ENCODE measurements at places on chromosomes 11 and 22. TPM values are rescaled to one million over a fixed set of nuclear protein-coding genes. Genes with fewer than 3 reads are reported as not detected.

GRCh38 chr11:77523712-77524111 is 49.8 kb upstream of the PAK1 start:
- no peak overlapping the region for H3K4me3 ChIP-seq
- H3K27ac ChIP-seq: no peak overlapping the region
- H3K36me3 ChIP-seq: 0 out of 3 replicates have a peak, but pooled peaks cover 2% of the 10 kb centered on the region
- no peaks in the 10 kb centered on the region for H3K27me3 ChIP-seq
- peaks cover 9% of the 10 kb centered on the region for H3K4me1 ChIP-seq
- DNase-seq: no peak

- H3K4me3 ChIP-seq: no peak overlapping the region
- H3K27me3 ChIP-seq: no peaks in the 10 kb centered on the region
- no peaks in the 10 kb centered on the region for H3K4me1 ChIP-seq
Measured at GRCh38 chr11:79314906-79315689, 125.7 kb downstream of the TENM4 start.

GRCh38 chr11:112002491-112003216 is 22.6 kb upstream of the DLAT start:
- H3K27ac ChIP-seq: no peak overlapping the region
- no peaks in the 10 kb centered on the region for H3K27me3 ChIP-seq
- no peaks in the 10 kb centered on the region for H3K4me1 ChIP-seq
- H3K4me3 ChIP-seq: no peak overlapping the region
- no peak for DNase-seq
- H3K36me3 ChIP-seq: peaks cover 55% of the 10 kb centered on the region

GRCh38 chr11:81725701-81726100 is 1008.0 kb downstream of the FAM181B start:
- no peak overlapping the region for H3K27ac ChIP-seq
- H3K27me3 ChIP-seq: no peaks in the 10 kb centered on the region
- no peak overlapping the region for H3K4me3 ChIP-seq
- H3K4me1 ChIP-seq: no peaks in the 10 kb centered on the region
- H3K36me3 ChIP-seq: peaks cover 13% of the 10 kb centered on the region

- H3K4me3 ChIP-seq: no peak overlapping the region
- no peaks in the 10 kb centered on the region for H3K36me3 ChIP-seq
- H3K4me1 ChIP-seq: no peaks in the 10 kb centered on the region
- no peak overlapping the region for H3K27ac ChIP-seq
- DNase-seq: no peak
Measured at GRCh38 chr22:40665312-40665711, 14.0 kb upstream of the MCHR1 start.

DNA sequence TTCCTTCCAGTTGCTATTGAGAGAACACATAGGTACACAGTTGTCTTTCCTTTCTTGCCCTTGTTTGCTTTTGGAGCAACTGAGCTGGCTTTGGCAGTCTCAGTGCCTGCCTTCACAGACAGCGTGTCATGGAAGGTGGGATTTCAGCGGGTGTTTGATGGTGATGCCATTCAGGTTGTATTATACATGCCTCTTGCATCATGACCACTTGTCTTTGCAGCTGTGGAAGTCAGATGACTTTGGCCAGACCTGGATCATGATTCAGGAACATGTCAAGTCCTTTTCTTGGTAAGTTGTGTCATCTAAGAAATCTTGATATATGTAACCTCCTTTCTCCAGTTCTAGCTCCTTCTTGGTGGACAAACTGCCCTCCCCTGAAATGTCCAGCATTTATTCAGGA is 37.1 kb upstream of the SORL1-AS1 start:
- no peak overlapping the region for H3K27ac ChIP-seq
- no peak overlapping the region for H3K4me3 ChIP-seq
- no peaks in the 10 kb centered on the region for H3K27me3 ChIP-seq
- DNase-seq: no peak
- H3K4me1 ChIP-seq: peaks cover 8% of the 10 kb centered on the region

DNA sequence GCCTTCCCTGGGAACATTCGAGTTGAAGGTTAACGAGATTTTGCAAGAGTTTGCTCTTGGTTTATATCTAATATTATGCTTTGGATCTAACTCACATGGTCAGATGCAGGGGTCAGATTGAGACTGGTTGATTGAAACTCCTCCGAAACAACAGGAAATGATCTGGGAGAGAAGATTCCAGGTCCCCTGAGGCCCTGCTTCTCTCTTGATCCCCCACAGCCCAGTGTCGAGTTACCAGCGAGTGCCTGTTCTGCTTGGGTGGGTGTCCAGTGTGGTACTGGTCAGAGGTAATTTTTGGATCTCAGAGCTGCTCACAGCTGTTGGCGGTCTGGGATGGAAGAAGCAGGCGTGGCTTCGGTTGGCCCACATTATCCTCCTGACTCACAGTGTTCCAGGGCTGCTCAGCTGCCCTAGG is 9.2 kb downstream of the FBLN1 start:
- no peak overlapping the region for H3K4me3 ChIP-seq
- H3K36me3 ChIP-seq: peaks cover 5% of the 10 kb centered on the region
- DNase-seq: no peak
- peaks cover 7% of the 10 kb centered on the region for H3K4me1 ChIP-seq

SLC35E4 gene
- total RNA-seq: 3.7 TPM

GRCh38 chr11:129359748-129360147 is 15.9 kb upstream of the BARX2 start:
- no peak overlapping the region for H3K27ac ChIP-seq
- no peaks in the 10 kb centered on the region for H3K27me3 ChIP-seq
- DNase-seq: no peak
- H3K4me3 ChIP-seq: no peak overlapping the region
- peaks cover 6% of the 10 kb centered on the region for H3K36me3 ChIP-seq

PKDREJ gene
- 0.09 TPM for total RNA-seq

DNA sequence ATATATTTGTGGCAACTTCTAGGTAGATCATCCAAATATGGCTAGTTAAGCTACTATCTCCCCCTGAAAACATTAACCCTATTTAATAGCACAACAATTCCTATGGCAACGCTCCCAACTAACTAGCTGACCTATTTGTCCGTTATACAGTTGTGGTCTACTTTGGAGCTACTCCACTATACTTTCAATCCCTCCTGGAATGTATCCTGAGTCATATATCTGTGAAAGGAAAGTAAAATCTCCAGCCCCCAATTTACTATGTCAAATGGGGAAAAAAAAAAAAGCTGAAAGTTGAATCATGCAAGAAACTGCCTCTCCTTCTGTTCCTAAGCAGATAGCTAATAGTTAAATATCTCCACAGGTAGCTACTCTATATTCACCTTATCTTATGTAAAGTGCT is 128.5 kb downstream of the CD44 start:
- no peaks in the 10 kb centered on the region for H3K36me3 ChIP-seq
- DNase-seq: no peak
- no peaks in the 10 kb centered on the region for H3K27me3 ChIP-seq
- H3K4me1 ChIP-seq: no peaks in the 10 kb centered on the region
- H3K27ac ChIP-seq: no peak overlapping the region

- no peak overlapping the region for H3K27ac ChIP-seq
- no peak for DNase-seq
- H3K4me1 ChIP-seq: no peaks in the 10 kb centered on the region
- H3K36me3 ChIP-seq: no peaks in the 10 kb centered on the region
Measured at GRCh38 chr11:76880314-76880713, 19.6 kb downstream of the ACER3 start.

GDPD4 gene
- not detected for total RNA-seq

GRCh38 chr22:42142771-42143461 is 12.3 kb upstream of the CYP2D6 start:
- no peak for DNase-seq
- H3K27me3 ChIP-seq: no peaks in the 10 kb centered on the region
- peaks cover 34% of the 10 kb centered on the region for H3K36me3 ChIP-seq

GRCh38 chr22:32991353-32992101 is 66.7 kb downstream of the SYN3 start:
- no peaks in the 10 kb centered on the region for H3K27me3 ChIP-seq
- H3K27ac ChIP-seq: no peak overlapping the region
- H3K36me3 ChIP-seq: peaks cover 61% of the 10 kb centered on the region
- no peak for DNase-seq

DNA sequence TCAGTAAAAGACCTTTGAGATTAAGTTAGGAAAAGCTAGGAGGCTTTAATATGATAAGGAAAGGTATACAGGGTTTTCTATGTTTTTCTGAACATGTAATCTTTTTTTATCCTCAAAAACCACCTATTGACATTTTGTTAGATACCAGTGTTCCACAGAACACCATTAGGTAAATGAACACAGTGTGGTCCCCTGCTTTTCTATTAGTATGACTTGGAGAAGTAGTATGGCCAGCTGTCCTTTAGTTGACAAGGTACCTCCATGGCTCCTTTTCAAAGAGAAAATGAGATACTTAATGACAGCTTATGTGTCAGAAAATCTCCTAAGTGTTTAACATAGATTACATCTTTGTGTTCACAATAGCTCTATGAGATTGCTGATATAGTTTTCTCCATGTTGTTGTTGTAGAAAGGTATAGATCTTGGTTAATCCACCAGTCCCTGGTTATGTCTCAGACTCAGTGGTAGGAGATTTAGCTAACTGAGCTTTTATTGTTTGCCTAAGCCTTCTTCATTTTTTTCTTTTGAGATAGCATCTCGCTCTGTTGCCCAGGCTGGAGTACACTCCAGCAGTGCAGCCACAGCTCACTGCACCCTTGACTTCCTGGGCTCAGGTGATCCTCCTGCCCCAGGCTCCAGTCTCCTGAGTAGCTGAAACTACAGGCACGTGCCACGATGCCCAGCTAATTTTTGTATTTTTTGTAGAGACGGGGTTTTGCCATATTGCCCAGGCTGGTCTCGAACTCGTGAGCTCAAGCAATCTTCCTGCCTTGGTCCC is 46.0 kb downstream of the STIM1 start:
- no peak overlapping the region for H3K27ac ChIP-seq
- H3K36me3 ChIP-seq: peaks cover 5% of the 10 kb centered on the region
- no peaks in the 10 kb centered on the region for H3K4me1 ChIP-seq
- H3K4me3 ChIP-seq: no peak overlapping the region
- H3K27me3 ChIP-seq: no peaks in the 10 kb centered on the region

KCNJ1 gene
- not detected for total RNA-seq

DNA sequence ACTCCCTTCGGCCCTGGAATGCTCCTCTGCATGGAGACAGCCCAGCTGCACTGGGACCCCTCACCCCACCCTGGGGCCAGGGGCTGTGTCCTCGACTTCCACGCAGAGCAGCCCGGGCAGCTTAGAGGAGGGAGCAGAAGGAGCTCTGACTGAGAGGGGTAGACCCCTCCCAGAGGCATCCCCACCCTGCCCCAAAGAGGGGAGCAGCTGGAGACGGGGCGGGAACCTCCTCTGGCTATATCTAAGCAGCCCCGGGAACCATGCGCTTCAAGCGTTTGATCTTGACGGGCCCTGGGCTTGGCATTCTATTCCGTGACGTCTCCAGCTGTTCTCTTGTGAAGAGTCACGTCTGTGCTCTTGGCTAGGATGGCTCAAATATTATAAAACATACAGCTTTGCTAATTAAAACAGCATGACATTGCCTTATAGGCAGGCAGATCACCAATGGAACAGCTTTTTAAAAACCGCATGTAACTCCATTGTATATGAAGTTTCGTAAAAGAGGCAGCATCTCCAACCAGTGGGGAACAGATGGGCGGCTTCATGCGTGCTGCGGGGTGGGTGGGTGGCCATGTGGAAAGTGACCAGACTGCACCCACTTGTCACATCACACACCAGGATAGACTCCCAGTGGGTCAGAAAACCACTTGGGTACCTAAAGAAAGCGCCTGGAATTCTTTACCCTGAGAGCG is 7.7 kb downstream of the KCNQ1 start:
- no peaks in the 10 kb centered on the region for H3K36me3 ChIP-seq
- H3K4me1 ChIP-seq: no peaks in the 10 kb centered on the region

BID gene
- 25.5 TPM for total RNA-seq

DNA sequence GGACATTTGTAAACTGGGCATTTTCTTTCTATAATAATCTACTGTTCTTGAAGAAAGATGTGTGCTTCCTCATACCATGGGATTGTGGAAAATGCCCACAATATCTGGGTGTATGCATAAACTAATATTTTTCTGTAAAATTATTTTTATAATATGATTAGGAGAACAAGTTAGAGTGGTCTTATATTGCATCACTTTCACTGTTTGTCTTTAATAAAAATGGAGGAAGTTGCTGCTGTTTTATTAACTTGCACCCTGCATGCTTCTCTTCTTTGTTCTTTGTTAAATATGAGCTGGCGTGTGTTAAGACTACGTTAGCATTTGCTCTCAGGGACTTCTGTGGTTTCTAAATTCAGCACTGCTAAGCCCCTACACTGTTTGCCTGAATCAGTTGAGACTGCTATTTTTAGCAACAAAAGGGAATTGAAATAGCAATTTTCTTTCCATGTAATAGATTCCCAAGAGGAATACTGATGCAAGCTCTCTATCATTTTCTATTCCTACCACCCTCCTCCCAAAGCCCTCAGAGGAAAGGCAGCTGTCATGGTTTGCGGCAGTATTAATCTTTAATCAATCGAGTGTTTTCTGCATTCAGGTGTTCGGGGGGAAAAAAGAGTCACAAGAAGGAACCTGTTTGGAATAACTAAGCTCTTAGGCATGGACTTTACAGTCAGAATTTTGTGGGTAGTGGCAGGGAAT is 56.1 kb downstream of the HSD17B12 start:
- no peaks in the 10 kb centered on the region for H3K27me3 ChIP-seq
- H3K27ac ChIP-seq: no peak overlapping the region
- peaks cover 9% of the 10 kb centered on the region for H3K4me1 ChIP-seq
- H3K4me3 ChIP-seq: peak overlapping the region; percentile 45

DNA sequence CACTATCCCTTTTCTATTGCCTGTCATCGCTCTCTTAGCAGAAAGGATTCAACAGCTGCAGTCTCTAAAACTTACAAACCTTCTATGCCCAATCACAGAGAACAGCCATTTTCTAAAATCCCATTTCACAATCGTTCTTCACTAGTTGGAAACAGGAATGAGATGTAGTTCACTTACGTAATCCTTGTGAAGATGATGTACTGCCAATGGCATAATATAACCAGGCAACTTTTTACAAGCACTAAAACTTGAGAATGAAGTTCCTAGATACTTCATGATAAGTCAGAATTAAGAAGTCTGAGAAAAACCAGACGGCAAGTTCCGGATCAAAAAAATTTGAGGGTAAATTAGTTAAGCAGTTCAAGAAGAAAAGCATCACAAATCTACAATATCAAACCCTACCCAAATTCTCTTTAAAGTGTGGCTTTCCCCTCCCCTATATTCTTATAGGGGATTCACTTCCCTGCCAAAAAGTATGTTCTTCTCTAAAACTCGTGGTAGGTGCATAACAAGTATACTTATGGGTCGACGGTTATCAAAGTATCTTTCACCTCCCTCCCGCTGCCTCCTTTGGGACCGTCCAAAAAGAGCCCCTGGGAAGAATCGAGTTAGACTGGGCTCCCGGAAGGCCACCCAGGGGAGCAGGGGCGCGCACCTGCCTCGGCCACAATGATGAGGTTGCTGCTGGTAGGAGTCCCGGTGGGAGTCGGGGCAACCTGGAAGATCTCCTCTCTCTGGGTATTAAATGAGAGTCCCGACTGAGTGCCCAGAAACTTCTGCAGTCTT is 666 bp downstream of the MSANTD4 start:
- peak overlapping the region; percentile 91 for H3K4me3 ChIP-seq
- H3K36me3 ChIP-seq: peaks cover 4% of the 10 kb centered on the region
- no peaks in the 10 kb centered on the region for H3K4me1 ChIP-seq

SCO2 gene
- total RNA-seq: 3.3 TPM

LMNTD2 gene
- 4.7 TPM for total RNA-seq

Data from H9 (cell line).